ENCODE measurements at places on chromosomes 2 and 18.

- DNase-seq = no peak
Measured at GRCh38 chr2:94984964-94985575, 40.4 kb upstream of the MAL start.

DNA sequence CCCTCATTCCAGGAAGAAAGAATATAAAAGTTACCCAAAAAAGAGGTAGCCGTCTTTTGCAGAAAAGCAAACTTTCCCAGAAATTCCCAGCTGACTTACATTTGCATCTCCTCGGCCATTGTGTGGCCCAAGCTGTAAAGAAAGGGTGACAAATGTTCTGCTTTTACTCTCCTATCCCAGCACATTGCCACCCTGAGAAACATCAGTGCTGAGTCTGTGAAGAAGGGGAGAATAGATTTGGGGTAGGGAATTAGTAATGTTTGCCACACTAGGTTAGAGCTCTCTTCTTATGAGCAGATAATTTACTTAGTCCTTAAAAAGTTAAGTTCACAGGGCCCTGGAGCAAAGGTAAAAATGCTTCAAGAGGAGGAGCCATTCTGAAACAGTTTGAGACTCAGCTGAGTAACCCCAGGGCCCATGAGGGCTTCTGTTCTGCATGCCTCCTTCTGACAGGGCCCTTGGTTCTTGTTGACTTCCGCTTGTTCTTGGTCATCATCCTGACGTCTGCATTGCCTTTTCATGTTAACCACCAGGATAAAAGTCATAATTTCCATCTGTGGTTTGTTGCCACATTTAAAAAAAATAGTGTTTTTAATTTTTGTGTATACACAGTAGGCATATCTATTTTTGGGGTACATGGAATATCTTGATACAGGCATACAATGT is 550.7 kb downstream of the RNF144A start:
- DNase-seq = peak; percentile 18

GRCh38 chr2:197707316-197708213 is 2.4 kb downstream of the MARS2 start:
- no peak for DNase-seq

DNA sequence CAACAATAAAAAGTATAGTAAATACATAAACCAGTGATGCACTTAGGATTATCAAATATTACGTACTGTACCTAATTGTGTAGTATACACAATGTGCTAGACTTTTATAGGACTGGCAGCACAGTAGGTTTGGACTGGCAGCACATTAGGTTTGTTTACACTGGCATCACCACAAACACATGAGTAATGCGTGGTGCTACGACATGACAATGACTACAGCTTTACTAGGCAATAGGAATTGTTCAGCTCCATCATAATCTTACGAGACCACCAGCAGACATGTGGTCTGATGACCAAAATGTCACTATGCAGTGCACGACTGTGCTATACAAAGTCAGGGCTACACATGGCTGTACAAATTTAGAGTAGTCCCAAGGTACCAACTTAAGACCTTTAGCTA is 2.3 kb downstream of the MBOAT2 start:
- no peak for DNase-seq

DNA sequence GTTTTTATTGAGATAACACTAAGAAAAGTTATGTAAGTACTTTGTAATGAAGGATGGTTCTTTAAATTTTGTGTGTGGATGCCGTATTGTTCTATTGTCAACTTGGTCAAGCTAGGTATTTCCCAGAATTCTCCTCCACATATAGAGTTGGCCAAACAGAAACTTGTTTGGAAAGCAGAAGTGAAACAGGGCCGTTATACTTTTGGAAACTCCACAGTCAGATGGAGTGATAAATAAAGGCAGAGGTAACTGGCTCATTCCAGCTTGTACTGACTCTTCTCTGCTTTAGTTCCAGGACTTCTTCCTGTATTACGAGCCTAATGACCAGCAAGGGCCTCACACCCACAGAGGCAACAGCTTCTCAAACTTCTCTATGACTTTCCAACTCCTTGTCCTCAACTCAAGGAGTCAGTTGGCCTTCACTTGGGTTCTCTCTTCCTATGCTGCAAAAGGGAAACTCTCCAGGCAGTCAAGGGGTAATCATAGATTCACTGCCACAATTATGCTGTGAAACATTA is 16.4 kb upstream of the STARD7 start:
- no peak for DNase-seq

- DNase-seq = no peak
Measured at GRCh38 chr2:188320861-188321260, 29.2 kb downstream of the GULP1 start.

Data from activated CD4-positive, alpha-beta T cell treated with anti-CD3 and anti-CD28 coated beads, Interleukin-2, amount 50 U/mL, for 1 hour (primary cell).